Activated CD4-positive, alpha-beta T cell treated with anti-CD3 and anti-CD28 coated beads for 24 hours (primary cell): ENCODE measurements at places on chromosomes 1 and 21.

GRCh38 chr1:46941135-46941694, at the start of gene CYP4A11:
TSS of gene CYP4A11 (minus strand) at chr1:46941476. CDS start at chr1:46941433, 43 bp downstream.
- DNase-seq = no peak

DNA sequence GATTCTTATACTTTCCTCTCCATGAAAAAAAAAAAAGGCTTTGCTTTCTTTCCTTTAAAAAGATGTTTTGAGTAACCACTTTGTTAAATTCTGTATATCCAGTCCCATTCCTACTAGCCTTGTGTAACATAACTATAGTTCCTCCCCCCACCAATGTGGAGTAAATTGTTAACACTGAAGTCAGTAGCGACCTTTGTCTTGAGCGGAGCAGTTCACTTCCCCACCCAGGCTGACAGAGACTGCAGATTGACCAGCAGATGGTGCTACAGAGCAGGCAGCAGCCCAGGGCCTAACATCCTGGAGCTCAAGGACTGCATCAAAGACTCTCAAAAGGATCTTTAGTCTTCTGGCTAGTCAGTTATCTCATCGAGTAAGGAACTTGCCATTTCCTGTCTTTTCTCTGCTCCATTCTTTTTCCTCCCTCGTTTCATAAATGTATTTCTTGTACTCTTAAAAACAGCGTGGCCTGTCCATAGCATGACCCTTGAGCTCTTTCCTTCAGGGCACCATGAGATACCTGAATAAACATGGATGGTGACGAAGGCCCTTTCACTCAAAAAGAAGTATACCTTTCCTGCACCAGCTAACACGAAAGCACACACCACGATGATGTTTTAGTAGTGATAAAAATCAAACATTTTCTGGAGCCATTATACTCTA, 503.5 kb upstream of the PKN2 start:
- peak; percentile 32 for DNase-seq

DNA sequence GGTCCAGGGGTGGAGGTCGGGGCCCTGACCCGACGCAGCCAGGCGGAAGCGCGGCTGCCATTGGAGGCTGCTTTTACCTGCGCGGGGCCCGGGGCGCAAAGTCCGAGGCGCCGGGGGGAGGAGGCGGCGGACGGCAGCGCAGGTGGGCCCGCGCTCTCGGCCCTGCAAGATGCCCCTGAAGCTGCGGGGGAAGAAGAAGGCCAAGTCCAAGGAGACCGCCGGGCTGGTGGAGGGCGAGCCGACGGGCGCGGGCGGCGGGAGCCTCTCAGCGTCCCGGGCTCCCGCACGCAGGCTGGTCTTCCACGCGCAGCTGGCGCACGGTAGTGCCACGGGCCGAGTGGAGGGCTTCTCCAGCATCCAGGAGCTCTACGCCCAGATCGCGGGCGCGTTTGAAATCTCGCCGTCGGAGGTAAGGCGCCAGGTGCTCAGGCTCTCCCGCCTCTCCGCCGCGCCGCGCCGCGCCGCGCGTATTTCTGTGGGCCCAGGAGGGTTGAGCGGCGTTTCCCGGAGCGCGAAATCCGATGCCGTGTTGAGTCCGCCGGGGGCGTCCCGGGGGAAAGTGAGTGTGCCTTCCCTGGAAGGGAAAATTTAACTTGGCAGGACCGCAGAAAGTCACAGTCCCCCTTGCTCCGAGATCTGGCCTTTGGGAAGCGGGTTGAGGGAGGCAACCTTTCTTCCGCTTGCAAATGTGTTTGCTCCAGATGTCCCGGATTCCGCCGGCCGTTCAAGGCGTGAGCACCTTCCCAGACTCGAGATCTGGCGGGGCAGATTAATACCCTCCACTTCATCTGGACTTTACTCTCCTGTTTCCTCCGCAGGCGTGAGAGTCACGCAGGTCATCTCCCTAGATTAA, at the start of gene GIPC2:
GIPC2 (plus strand) TSS at position 41 of the 853 bp plus-strand sequence; CDS start at position 170, 129 bp downstream.
- DNase-seq = peak; percentile 12

- no peak for DNase-seq
These were observed 22.8 kb upstream of the ELOA start for GRCh38 chr1:23720256-23720995.

- DNase-seq = peak; percentile 19
These were observed 65.2 kb downstream of the SIK1 start for GRCh38 chr21:43361493-43362296.

DNA sequence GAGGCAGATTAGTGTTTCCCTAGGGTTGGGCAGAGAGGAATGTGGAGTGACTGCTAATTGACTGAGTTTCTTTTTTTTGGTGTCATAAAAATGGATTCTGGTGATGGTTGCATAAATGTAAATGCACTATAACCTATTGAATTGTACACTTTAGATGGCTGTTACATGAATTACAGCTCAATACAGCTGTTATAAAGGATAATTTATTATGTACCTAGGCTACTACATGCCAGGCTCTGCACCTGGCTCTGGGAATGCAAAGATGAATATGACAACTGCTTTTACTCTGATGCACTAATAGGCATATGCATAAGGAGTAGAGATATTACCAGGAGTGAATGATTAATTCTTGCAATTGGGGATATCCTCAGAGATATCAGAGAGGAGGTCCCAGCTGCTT, 345.3 kb downstream of the PTBP2 start:
- DNase-seq = no peak

DNA sequence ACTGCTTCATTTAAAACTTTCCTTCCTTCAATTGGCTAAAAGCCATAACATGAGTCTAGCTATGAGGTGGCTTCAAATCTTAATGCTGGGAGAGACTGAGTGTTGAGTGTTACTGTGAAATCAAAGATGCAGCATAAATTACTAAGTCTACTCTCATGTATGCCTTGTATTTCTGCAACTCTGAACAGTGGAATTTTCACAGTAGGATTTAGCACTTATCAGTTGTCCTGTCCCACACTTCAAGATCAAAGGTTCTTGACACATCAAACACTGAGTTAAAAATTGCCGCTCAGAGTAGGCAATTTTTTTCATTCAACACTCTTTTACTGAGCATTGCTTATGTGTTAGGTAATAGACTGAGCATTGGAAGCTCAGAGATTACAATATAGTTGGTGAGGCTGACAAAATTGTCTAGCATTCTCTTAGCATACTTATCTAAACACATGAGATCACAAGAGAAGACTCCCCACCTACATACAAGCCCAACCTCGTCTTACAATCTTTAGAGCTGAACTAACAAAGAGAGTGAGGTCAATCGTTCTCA, 56.4 kb upstream of the ADORA3 start:
- DNase-seq = no peak

- no peak for DNase-seq
These were observed 2.4 kb downstream of the NECAP2 start for GRCh38 chr1:16442941-16443340.

- DNase-seq = no peak
These were observed 17.6 kb upstream of the PEX10 start for GRCh38 chr1:2429780-2430591.

DNA sequence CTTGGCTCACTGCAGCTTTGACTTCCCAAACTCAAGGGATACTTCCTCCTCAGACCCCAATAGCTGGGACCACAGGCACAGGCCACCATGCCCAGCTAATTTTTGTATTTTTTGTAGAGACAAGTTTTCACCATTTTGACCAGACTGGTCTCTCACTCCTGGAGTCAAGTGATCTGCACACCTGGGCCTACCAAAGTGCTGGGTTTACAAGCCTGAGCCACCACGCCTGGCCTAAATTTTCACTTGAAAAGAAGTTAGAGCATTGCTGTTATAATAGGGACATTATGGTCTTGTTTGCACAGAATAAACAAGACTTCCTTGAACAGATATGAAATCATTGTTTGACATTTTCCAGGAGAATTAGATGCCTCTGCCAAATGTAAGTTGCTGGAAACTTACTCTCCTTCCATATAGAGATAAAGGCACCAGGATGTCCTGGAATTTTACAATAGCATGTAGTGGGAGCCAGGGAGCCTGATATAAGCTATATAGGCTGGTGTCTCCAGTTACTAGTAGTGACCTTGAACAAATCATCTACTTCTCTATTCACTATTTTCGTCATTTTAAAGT, 16.9 kb downstream of the SLC35A3 start:
- no peak for DNase-seq

DNA sequence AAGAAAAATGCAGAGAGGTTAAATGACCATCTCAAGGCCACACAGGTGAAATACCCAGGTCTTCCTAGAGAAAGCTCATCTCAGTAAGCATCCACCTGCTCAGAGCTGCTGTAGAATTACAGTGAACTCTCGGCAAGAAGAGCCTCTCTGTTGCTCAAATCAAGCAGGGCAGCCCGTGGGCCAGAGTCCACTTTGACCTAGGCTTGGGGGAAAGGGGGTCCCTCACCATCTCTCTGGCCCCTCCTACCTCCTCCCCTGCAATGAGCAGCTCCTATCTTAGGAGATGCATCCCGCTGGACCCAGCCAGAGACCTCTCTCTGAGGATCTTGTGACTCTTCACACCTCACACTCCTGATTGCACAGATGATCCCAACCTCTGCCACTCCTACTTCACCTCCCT, 364.7 kb downstream of the PTPRU start:
- no peak for DNase-seq

DNA sequence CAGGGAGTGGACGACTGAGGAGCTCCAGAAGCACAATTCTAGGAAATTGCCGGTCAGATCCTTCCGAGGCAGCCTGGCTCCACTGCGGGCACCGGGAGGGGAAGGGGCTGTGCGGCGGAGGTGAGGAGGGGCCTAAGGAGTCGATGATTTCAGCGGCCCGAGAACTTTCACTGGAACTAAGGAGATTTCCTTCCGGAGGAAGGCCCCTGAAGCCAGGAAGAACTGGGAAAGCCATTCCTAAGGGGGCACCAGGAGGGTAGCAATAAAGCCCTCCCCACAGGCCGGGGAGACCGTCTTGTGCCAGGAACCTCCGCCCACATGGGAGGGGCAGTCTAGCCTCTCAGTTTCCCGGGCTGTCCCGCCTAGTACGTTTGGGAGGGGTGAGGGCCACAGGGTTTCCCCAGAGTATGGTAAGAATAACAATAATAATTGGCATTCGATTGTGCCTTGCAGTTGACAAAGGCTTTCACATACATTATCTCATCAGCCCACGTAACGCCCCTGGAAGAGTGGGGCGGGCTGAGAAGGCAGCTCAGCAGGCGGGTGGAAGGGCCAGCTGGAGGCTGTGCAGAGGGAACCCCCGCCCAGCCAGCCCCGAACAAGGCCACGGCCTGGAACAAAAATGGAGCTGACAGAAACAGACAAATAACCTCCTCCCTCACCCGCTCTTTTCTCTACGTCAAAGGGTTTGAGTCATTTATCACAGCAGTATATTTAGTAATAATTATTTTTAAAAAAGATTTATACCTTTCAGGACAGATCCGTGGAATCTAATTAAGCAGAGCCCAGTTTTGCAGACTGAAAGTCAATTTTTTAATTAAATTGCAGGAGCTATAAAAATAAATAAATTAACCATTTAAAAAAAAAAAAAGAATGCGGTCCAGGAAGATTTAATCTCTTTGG, 19.8 kb downstream of the NPR1 start:
- DNase-seq = peak; percentile 6

DNA sequence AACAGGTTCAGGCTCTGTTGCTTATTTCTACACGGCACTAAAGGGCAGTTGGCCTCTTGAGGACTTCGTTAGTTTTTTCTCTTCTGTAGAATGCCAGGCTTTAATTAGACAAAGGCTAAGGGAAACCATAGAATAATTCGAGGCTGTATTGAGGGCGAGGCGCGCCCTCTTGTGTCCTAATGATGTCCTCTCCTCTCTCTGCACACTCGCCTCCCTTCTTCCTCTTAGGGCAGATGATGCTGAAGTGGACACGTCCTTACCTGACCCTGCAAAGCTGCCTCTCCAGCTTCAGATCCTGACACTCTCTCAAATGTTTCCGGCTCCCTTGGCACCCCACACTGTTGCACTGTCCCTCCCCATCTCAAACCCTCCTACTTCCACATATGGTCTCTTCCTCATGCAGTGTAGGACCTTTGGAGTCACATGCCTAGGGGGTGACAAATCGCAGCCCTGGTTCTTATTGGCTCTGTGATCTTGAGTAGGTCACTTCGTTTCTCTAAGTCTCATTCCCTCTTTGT, 1.9 kb upstream of the ZSCAN20 start:
- peak; percentile 39 for DNase-seq

GRCh38 chr21:45356653-45357435, 48.1 kb upstream of the COL18A1 start:
- no peak for DNase-seq

GRCh38 chr1:20660847-20661206, 342 bp downstream of the DDOST start:
- DNase-seq = no peak

DNA sequence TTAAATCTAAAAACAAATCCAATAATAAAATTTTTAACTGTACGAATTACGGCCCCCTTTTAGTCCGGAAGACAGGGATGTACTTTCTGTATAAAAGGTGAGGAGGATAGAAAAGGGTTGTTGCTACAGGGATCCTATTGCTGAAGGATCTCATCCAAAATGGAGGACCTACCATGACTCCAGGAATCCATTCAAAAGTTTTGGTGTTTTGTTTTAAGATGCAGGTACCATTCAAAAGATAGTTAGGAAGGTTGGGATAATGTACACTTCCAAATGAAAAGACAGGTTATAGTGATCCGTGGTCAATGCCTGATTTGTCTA, 1.3 kb upstream of the ENAH start:
- no peak for DNase-seq

DNA sequence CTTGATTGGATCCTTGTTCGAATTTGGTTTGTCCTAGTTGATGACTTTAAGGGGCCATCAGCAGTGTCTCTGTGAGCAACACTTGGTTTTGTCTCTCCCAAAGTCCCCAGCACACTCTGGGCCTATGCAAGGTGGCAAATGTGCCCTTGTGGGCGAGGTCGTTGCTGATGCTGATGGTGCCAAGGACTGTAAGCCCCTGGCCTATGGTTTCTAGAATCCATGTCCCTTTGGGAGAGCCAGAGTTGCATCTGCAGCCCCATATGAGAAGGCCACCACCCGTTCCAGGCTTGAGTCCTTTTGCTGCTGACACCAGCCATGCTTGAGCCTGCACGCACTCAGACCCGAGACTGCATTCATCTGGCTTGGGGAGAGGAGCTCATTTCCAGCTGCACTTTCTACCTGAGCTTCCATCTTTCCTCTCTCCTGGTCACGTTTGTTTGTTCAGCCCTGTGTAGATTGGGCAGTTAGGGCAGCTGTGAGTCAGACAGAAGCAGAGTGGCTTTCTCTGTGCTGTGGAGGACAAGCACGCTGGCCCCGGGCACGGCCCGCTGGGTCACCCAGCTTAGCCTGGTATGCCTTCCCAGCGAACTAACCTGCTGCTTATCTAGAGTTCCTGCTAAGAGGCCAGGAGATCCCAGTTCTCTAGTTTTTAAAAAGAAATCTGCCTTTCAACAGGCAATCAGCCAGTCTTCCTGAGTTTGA, 52.1 kb upstream of the CSF3R start:
- DNase-seq = no peak

DNA sequence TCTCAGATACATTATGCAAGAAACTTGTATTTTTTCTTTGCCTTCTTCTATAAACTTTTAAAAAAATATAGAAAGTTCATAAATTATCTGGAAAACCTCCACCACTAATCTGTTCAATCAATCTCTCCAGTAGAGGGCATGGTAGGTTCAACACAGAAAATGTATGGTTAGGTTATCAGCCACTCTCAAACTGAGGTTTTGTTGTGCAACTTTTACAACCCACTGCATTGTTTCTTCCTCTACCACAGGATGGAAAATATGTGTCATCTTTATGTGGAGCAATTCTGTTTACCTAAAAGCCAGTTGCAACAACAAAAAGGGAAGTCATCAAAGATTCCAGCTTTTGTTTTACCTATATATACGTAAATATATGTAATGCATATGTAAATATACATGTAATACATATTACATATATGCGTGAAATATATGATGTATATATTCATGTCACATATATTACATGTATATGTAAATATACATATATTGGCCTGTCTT, 3.0 kb upstream of the RGS2 start:
- DNase-seq = no peak
